EL (cell line): ENCODE measurements at places on chromosomes 5 and 9.

DNA sequence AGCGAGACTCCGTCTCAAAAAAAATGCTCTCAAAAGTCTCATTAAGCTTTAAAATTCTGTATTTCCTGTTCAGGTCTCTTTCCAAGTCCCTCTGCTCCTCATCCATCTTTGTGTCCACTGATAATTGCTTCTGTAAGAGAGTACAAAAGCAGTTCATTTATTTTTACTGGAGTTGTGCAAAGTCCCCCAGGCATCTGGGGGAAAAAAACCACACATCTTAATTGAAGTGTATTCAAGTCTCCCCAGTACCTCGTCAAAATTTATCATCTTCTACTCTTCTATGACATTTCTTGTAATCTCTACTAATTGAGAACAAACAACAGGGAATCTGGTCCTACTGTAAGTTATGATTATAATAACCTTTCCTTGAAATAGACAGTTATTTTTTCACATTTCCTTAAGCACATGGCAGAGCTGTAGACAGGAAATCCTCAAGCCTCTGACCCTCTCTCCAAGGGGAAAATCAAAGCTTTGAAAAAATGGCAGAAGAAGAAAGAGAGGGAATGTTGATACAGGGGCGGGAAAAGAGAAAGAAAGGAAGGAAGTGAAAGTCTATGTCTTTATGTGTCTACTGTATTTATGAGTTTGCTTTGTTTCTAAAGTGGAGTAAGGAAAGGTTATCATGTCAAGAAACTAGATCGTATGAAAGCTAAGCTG, 51.5 kb downstream of the RAI14 start:
- DNase-seq: no peak

- no peak for DNase-seq
Measured at GRCh38 chr9:94602666-94603065, 9.0 kb upstream of the FBP2 start.

DNA sequence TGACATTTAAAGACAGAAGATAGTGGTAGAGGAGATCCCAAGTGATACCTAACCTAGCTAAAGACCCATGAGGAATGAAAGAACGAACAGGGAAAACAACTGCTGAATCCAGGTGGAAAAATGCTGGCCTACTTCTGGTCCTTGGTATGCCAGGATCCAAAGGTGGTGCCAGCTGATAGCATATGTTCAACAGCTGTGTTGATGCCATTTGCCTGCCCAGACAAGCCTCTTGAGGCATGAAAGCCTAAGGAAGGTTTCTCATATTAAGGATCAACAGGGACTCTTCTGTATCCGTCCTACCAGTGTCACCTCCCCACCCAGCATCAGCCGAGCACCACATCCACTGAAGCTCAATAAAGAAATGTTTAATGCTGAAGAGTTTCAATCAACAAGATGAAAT, 225.7 kb upstream of the DMRT1 start:
- no peak for DNase-seq

DNA sequence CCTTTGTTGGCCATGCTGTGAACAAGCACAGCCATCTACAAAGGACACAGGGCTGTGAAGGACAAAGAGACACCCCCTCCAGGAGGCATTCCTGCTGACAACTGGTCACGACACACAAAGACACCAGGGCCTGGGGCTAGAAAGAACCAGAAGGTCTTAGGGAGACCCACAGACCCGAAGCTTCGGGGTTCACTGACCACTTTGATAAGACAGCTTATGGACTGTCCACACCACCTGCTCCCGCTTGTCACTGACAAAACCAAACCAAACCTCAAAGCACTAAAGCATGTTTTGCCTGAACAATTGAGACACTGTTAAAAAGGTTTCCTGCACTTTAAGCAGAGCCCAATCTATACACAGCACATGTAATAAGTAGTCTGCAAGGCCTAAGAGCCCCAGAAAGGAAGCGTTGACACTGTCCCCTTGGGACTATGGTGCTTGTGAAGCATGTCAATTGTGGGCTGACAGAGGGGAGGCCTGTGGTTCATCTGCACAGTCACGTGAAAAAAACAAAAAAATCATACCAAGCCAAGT, 185.0 kb downstream of the GAPVD1 start:
- DNase-seq: no peak

DNA sequence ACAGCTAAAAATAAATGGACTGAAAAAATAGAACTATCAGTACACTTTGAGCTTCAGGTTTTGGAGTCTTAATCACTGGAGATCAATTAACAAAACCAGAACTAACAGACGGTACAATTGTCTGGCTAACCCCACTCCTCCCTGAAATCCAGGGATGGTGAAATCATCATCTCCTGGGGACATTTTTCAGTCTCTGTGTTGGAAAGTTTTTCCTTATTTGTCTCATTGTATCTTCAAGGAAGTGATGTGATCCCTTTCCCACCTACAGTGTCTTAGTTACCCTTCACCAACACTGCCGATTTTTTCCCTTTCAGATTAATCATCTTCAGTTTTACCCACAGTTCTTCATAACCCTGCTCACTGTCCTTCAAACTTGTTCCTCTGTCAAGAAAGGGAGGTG, 81.9 kb downstream of the MAP1B start:
- no peak for DNase-seq
